Dermis microvascular lymphatic vessel endothelial cell (primary cell): ENCODE measurements at places on chromosomes 7 and 10. TPM values are rescaled to one million over a fixed set of nuclear protein-coding genes. Genes with fewer than 3 reads are reported as not detected.
A peak's percentile ranks its signal among the peaks of the same experiment; 100 is the strongest.

- peak; percentile 66 for DNase-seq
These were observed 125.0 kb downstream of the FOXP2 start for GRCh38 chr7:114539575-114539974.

DNA sequence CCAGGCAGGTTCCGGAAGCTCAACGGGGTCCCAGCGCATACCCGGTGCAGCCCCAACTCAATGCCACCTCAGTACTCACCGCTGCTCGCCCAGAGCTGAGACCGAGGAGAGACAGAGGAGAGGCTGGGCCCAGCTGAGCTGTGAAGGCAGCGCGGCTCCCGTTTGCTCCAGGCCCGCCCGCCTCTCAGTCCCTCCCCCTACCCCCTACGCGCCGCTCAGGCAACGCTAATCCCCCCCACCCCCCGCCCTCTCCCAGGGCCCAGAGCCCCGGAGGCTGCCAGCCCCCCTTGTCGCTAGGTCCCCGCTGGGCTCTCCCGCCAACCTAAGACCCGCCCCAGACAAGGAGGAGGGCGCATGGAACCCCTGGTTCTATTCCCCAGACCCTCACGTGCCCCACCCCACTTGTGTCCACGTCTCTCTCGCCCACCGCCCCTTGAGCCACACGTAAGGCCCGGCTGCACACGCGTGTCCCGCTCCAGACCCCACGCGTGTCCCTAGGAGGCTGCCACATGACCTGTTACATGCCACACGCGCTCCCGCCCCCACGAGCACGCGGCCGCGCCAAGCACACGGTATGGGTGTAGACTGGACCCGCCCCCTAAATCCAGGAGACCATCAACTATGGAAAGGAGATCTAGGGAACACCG is at the start of gene PSD:
PSD (minus strand) TSS at position 164 of the 647 bp plus-strand sequence. CDS start 1,747 bp downstream, outside the sequence.
- no peak for DNase-seq

DNA sequence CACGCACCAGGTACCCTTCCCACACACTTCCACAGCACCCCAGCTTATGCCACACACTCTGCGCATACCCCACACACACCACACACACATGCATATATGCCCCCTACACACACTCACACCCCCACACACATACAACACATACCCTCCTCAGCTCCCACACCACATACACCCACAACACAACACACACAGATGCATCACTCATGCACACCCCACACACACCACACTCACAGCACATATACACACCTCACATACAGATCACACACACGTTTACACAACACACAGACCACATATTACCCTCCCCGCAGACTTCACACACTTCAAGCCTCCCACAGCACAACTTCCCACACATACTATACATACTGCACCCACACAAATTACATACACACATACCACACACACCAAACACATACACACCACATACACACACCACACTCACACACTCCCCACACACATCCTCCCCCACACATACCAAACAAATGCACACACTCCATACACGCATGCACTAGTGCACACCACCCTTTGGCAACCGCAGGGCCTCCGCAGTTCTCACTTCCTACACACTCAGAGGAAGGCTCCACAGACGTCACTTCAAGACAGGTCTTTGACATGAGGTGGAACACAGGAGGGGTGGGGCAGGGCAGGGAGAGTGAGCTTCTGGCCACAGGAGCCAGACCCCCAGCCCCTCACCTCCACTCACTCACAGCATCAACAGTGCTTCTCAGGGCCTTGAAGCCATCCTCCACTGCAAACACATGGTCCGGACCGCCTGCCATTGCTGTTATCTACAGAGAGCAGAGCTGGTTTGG is 18.5 kb upstream of the ANTXRL start:
- no peak for DNase-seq

DNA sequence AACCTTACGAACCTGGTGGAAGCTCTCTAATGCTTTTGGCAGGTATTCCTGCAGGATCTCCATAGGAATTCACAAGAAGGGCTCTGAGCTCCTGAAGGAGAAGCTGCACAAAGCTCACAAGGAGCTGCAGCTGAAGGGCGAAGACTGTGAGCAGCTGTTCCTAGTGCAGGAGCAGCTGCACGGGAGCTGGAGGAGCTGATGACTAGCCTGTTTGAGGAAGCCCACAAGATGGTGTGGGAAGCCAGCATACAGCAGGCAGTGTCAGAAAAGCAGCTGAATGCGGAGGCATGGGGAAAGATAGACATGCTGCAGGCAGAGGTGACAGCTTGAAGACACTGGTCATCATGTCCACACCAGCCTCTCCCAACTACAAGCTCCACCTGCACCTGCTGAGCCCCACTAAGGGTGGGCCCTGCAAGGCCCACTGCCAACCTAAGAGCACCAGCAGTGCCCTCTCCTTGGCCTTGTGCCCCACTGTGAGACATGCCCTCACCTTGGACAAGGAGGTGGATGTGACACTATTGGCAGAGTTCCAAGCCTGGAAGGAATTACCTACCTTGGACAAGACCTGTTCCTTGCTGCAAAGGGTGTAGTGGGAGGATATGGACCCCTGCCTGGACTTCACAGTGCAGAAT is 250.6 kb downstream of the BBS9 start:
- DNase-seq: no peak

GRCh38 chr7:16668049-16668858 is 22.3 kb downstream of the BZW2 start:
- no peak for DNase-seq

GRCh38 chr10:32995751-32996150 is 37.7 kb upstream of the ITGB1 start:
- DNase-seq: no peak

DNA sequence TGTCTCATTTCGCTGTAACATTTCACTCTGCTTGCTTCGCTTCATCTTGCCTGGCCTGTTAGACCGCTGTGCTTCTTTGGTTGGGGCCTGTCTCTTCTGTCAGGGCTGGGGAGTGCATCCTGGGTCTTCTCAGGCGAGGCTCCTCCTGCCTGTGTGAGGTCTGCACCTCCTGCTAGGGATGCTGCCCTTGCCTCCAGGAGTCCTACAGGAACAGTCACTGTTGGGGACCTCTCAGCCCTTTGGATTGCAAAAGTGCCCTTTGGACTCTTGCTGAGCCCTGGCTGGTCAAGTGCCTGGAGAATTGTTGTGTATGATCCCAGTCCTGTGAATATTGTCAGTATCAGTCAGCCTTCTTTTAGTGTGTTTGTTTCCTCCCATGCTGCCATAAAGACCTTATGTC is 84.1 kb downstream of the MDFIC start:
- DNase-seq: no peak

GRCh38 chr10:66833861-66834260 is 92.0 kb upstream of the LRRTM3 start:
- DNase-seq: no peak

- peak; percentile 67 for DNase-seq
These were observed 132.9 kb upstream of the ZMIZ1 start for GRCh38 chr10:78935697-78936407.

The CLCN1 gene
- not detected in 2 replicates for total RNA-seq

The ELN gene
- 6.2 and 31.0 TPM in 2 replicates for total RNA-seq

The WNT16 gene
- total RNA-seq: not detected in 2 replicates

The CALHM2 gene
- 16.0 and 16.2 TPM in 2 replicates for total RNA-seq

The TMEM26 gene
- not detected in 2 replicates for total RNA-seq

The PAPSS2 gene
- total RNA-seq: 52.6 and 102 TPM in 2 replicates
